ENCODE measurements at places on chromosomes 11 and 22.

DNA sequence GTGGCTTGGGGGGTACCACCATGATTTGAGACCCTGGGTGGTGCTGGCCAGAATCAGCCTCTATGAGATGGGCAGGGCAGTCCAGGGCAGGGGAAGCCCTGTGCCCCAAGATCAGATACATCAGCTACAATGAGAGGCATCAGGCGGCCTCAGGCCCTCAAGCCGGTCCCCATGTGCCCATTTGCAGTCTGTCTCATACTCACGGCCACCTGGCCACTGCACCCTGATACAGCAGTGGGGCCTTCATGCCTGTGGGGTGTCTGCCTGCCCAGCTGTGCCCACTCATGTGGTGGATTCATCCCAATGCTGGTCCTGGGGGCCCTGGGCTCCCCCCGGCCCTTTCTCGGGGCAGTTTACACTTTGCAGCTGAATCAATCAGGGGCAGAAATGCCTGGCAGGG is 42.4 kb upstream of the KCNQ1OT1 start:
- no peak for DNase-seq

DNA sequence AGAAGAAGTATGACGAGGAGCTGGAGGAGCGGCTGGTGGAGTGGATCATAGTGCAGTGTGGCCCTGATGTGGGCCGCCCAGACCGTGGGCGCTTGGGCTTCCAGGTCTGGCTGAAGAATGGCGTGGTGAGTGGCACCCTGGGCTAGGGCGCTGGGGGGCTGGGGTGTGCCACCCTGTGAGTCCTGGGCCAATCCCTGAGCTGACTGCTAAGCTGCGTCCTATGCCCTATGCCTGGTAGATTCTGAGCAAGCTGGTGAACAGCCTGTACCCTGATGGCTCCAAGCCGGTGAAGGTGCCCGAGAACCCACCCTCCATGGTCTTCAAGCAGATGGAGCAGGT is 3.9 kb downstream of the TAGLN start:
- DNase-seq, result no peak

GRCh38 chr11:19279451-19279850 is 38.7 kb upstream of the E2F8 start:
- DNase-seq, result no peak

- no peak for DNase-seq
Observed at GRCh38 chr22:17097701-17098100, 12.9 kb downstream of the IL17RA start.

GRCh38 chr11:6319704-6320410 is 444 bp downstream of the CAVIN3 start:
- DNase-seq, result peak; percentile 51

All from NT2/D1 (cell line).